ENCODE measurements at places on chromosomes 7 and 10. TPM values are rescaled to one million over a fixed set of nuclear protein-coding genes. Genes with fewer than 3 reads are reported as not detected.

DNA sequence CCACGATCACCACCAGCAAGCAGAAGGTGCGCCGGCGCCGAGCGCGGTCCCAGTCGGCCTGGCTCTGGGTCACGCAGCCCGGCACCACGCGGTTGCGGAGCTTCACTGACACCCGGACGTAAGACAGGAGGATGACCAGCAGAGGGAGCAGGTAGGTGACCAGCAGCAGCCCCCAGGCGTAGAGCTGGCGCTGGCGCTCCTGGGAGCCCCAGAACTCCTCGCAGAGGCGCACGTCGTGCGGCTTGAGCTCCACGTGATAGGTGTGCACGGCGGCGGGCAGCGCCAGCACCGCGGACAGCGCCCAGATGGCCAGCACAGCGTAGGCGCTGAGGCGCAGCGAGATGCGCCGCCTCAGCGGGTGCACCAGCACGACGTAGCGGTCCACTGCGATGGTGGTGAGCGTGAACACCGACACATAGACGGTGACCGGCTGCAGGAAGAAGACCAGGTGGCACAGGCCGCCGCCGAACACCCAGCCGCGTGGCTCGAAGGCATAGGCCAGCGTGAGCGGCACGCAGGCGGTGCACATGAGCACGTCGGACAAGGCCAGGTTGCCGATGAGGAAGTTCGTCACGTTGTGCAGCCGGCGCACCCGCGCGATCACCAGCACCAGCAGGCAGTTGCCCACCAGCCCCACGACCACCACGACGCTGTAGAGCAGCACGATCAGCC lies 920 bp downstream of the PRLHR start:
- peak; percentile 29 for ATAC-seq

DNA sequence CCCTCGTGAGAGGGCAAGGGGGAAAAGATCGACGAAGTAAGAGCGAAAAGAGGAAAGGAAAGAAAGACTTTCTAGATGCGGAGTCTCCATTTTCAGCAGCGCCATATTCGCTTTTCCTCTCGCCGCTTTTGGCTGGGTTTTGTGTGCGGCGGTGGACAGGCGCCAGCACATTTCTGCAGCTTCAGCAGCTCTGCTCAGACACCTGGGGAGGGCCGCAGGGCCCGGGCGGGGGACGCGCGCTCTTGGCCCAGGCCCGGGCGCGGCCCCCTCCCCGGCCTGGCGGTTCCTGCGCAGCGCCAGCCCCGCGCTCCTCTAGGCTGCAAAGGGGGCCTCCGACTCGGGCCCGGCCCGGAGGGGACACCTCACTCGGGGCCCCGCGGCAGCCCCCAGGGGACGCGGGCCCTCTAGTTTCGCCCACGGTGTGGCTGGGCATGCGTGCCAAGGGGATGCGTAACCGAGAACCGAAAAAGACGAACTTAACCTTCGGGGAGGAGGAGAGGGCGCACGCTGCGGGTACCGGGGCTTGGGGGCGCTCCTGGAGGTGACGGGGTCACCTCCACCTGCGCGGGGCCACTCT lies 34.5 kb upstream of the EBLN1 start:
- ATAC-seq, result peak; percentile 77

- peak; percentile 62 for ATAC-seq
Measured at GRCh38 chr7:6271060-6271658, 1.3 kb downstream of the CYTH3 start.

DNA sequence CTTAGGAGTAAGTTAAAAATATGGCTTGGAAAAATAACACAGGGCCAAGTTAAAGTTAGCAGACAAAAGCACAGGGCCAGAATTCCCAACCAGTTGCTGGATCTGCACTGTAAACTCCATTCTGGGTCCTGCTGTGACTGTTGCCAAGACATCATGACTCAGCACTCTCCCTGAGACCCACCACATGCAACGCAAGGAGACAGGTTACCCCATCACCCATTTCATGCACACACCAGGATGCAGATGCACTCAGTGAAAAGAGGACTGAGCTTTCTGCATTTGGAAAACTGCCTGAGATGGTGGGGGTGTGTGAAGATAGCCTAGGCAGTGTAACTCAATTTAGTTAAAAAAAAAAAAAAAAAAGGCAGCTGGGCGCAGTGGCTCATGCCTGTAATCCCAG lies 97.6 kb upstream of the ZNF438 start:
- ATAC-seq, result no peak

DNA sequence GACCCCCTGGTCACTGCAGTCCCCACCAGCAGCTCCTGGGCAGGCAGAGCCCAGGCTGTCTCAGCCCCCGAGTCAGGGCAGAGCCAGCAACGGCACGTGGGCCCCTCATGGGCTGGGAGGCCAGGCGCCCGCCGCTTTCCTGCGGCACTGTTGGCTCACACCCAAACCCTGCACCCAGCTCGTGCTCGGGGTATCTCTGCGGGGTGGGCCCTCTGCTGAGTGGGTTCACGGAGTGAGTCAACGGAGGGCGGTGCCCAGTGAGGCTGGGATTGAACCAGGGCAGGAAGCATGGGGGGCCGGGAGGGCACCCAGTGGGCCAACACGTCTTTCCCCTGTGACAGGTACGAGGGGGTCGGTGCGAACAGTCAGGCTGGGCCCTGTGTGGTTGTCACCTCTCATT lies 28.9 kb downstream of the ADAP1 start:
- ATAC-seq, result no peak

DNA sequence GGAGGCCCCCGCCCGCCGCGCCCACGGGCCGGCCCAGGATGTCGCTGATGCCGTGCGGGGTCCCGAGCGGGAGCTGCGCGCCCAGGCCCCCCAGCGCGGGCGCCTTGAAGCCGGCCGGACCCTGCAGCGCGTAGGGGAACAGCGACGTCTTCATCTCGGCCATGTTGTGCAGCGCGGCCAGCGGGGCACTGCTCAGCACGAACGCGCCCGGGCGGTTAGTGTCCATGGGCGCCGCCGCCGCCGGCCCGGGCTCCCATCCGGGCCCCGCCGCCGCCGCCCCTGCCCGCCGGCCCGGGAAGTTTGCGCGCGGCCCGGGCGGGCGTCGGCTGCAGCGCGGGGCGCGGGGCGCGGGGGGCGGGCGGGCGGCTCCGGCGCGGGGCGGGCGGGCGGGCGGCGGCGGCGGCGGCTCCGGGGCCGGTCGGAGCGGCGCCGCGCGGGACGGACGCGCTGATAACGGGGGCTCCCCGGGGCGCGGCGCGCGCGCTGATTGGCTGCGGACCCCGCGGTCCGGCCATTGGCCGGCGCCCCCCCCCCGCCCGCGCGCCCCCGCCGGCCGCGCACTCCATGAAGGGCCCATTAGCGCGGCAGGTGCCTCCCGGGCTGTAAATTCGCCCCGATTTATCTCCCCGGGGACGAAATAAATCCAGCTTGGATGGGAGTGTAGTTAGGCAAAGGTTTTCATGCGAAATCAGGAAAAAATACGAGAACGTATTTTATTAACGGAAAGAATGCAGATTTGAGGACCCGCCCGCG lies at the start of gene NKX6-2:
TSS of gene NKX6-2 (minus strand) at position 425 of the 753 bp plus-strand sequence. CDS start at position 226, 199 bp downstream.
- no peak for ATAC-seq

- no peak for ATAC-seq
Measured at GRCh38 chr7:67809586-67809985, 813.0 kb downstream of the TYW1 start.

DNA sequence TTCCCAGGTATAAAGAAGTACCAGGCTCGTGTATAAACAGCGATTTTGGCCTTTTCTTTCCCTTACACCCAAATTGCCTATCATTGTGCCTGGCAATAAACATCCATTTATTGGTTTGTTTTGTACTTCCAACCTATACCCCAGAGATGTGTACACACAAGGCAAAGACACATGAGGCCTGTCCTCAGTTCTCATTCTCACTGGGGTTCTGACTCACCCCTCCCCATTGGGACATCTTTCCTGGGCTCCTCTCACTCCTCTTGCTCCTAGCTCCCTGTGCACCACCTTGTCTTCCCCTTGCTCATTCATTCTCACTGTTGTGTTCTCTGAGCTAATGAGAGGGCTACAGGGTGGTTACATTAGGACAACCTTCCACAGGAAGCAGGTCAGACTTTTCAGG lies 240.7 kb downstream of the ANK3 start:
- ATAC-seq, result no peak

Gene IL2RA
- 1,342 TPM for total RNA-seq

Gene CYP3A7
- total RNA-seq, result not detected

Gene OLAH
- 6.6 TPM for total RNA-seq

Gene UMAD1
- 11.7 TPM for total RNA-seq

Gene ZNF727
- 0.45 TPM for total RNA-seq

Gene IFIT1
- 0.84 TPM for total RNA-seq

Gene CDH23
- total RNA-seq, result 0.09 TPM

All from activated T-helper 17 cell treated with anti-CD3 and anti-CD28 coated beads, Interleukin-2, amount 50 U/mL, for 72 hours (primary cell).